ENCODE measurements at places on chromosomes 7 and 10. TPM values are rescaled to one million over a fixed set of nuclear protein-coding genes. Genes with fewer than 3 reads are reported as not detected.

CALHM1 gene
- not detected for total RNA-seq

LIPF gene
- not detected for total RNA-seq

SPAM1 gene
- total RNA-seq, result not detected

HECW1 gene
- total RNA-seq, result not detected

HTR5A gene
- total RNA-seq, result not detected

HMX2 gene
- total RNA-seq, result not detected

TCERG1L gene
- total RNA-seq, result 0.12 TPM

NXPH1 gene
- total RNA-seq, result not detected

R3HCC1L gene
- 4.0 TPM for total RNA-seq

SFMBT2 gene
- 7.9 TPM for total RNA-seq

FGFR2 gene
- 2.8 TPM for total RNA-seq

MSMB gene
- not detected for total RNA-seq

ABCB4 gene
- 7.4 TPM for total RNA-seq

DENND2A gene
- total RNA-seq, result 10.5 TPM

KCNH2 gene
- total RNA-seq, result 119 TPM

CD36 gene
- total RNA-seq, result 421 TPM

SPDYE5 gene
- total RNA-seq, result not detected

CHRM2 gene
- 123 TPM for total RNA-seq

MSS51 gene
- 0.47 TPM for total RNA-seq

NODAL gene
- not detected for total RNA-seq

MRLN gene
- not detected for total RNA-seq

EMX2 gene
- 0.67 TPM for total RNA-seq

TACR2 gene
- total RNA-seq, result 0.24 TPM

CYP2E1 gene
- total RNA-seq, result 0.79 TPM

PBLD gene
- 2.7 TPM for total RNA-seq

CLCN1 gene
- total RNA-seq, result not detected

NEUROD6 gene
- not detected for total RNA-seq

CUZD1 gene
- not detected for total RNA-seq

CPA2 gene
- total RNA-seq, result not detected

WNT8B gene
- not detected for total RNA-seq

COBL gene
- 31.4 TPM for total RNA-seq

ADCY1 gene
- 2.4 TPM for total RNA-seq

NPC1L1 gene
- total RNA-seq, result not detected

DDIT4 gene
- 100 TPM for total RNA-seq

LIPN gene
- not detected for total RNA-seq

C10orf143 gene
- 0.93 TPM for total RNA-seq

ZNF789 gene
- total RNA-seq, result 0.48 TPM

MYOZ1 gene
- 2.3 TPM for total RNA-seq

RHOBTB1 gene
- 16.8 TPM for total RNA-seq

AKR1C2 gene
- 23.6 TPM for total RNA-seq

RBP3 gene
- not detected for total RNA-seq

METTL27 gene
- total RNA-seq, result 0.39 TPM

PNLIPRP3 gene
- not detected for total RNA-seq

VDAC2 gene
- total RNA-seq, result 454 TPM

FRMPD2 gene
- 7.5 TPM for total RNA-seq

FGL2 gene
- 13.3 TPM for total RNA-seq

ECD gene
- total RNA-seq, result 14.4 TPM

C10orf53 gene
- total RNA-seq, result not detected

TUBB8 gene
- total RNA-seq, result not detected

ATP6V0A4 gene
- not detected for total RNA-seq

LOXL4 gene
- 1.5 TPM for total RNA-seq

NEBL gene
- 304 TPM for total RNA-seq

CNPY1 gene
- not detected for total RNA-seq

BLVRA gene
- total RNA-seq, result 54.8 TPM

MET gene
- total RNA-seq, result 17.5 TPM

TMEM176B gene
- 227 TPM for total RNA-seq
